MV-4-11 (cell line): ENCODE measurements at places on chromosomes 12 and 14.

DNA sequence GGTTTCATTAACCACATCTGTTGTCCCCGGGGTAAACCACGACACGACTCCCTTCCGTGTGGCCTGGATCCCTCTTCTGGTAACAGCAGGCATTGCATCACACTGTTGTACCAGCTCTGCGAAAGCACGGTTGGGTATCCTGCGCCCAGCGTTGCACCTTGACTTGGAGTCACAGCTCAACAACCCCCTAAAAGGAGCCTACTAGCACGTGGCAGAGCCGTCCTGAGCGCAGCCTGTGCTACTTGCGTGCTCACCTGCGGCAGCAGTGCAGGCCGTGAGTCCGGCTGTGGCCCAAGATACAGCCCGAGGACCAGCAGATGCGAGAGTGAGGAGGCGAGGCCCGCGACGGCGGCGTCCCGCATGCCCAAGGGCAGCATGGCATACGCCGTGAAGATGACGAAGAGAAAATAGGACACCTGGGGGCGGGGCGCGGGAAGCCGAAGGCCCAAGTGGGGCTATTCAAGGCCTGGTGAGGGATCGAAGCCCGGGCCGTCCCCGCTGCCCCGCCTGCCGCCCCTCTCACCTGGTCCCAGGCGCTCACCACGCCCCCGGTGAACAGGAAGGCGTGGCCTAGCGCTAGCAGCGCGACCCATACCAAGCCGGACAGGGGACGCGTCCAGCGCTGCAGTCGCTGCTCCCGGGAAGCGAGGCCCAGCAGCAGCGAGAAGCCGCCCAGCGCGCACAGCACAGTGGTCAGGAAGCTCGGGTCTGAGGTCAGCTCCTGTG is 2.4 kb downstream of the ADCY4 start:
- peak; percentile 79 for DNase-seq

DNA sequence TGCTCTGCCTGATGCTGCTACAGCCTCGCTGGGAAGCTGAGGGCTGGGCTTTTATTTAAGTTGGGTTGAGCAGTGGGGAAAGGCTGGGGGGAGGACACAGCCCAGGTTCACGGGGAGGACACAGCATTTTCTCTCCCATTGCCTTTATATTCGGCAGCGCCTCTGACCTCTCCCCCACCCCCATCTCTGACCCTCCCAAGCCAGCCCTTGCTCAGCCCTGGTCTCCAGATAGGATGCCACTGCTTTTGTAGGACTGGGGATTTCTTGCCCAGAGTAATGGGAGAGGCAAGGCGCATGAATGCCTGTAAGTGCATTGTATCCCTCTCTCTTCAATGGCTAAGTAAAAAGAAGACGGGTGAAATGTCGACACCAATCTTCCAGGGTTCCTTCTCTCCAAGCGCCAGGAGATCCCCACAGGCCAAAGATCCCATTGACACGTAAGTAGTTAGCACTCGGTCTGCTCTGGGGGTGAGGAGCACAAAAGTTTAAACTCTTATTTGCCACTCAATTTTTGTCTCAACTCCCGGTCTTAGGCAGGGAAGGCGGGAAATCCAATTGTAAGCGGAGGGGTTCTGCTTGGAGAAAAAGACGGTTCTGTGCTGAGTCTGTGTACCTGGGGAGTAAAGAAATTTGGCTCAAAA is 4.6 kb downstream of the HOXC4 start:
- no peak for DNase-seq

GRCh38 chr14:29741909-29742401 is 185.7 kb downstream of the PRKD1 start:
- no peak for DNase-seq

DNA sequence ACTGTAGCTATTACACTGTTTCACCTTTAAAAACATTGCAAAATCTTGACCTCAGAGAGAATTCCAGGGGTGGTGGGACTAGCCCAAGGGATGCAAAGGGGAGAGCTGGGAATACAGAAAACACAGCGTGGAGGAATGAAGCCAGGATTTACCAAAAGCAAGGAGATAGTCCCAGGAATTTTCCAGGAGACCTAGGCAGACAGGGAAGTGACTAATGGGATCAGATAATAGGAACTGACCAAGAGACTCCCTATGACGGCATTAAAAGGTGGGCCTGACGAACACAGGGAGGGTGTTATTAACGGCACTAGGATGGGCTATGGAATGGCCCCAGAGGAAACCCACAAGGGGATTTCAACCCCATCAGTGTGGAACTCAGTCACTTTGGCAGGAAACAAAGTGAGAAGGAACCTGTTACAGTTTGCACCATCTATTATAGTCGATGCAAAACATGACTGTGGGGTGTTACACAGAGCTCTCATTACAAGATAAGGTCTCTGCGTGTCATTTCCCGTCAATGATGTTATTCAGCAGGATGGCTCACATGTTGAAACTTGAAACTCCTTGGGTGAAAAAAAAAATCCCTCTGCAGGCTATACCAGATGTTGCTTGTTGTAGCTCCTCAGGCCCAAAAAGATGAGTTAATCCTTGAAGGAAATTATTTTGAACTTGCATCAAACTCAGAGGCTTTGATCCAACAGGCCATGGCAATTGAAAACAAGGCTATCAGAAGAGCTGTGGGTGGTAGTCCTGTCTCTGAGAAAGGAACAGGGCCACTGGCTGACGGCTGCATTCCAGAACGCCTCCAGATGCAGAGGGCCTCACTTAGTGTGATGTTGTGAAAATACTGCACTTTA is 58.7 kb downstream of the DRAM1 start:
- no peak for DNase-seq

DNA sequence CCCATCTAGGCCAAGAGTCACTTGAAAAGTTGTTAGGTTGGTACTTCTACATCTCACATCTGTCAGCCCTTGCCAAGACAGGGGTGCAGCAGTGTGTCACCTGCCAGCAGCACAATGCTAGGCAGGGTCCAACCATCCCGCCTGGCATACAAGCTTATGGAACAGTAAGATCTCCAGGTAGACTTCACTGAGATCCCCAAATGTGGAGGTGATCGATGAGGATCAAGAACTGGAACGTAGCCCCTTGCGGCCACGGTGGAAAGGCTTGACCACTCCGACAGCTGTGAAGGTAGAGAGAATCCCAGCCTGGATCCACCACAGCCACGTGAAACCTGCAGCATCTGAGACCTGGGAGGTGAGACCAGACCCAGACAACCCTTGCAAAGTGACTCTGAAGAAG is 696.0 kb upstream of the LMO3 start:
- no peak for DNase-seq

GRCh38 chr12:111170543-111170942 is 198.4 kb downstream of the PHETA1 start:
- DNase-seq: peak; percentile 98

DNA sequence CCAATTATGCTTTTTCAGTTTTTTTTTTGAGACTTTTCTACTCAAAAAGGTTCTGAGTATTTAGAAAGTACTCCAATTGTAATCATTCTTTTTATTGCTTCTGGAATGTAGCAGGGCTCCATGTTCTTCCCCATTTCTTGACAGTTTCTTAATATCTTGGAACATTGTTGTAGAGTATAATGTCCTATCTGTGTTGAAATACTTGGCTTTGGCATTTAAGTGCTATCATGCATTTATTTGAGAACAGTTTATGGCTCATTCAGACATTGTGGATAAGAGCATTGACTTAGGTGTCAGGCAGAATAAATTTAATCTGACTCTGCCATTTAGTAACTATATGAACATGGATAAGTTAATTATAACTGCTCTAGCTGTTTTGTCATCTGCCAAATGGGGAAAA is 28.3 kb downstream of the ADIPOR2 start:
- no peak for DNase-seq

DNA sequence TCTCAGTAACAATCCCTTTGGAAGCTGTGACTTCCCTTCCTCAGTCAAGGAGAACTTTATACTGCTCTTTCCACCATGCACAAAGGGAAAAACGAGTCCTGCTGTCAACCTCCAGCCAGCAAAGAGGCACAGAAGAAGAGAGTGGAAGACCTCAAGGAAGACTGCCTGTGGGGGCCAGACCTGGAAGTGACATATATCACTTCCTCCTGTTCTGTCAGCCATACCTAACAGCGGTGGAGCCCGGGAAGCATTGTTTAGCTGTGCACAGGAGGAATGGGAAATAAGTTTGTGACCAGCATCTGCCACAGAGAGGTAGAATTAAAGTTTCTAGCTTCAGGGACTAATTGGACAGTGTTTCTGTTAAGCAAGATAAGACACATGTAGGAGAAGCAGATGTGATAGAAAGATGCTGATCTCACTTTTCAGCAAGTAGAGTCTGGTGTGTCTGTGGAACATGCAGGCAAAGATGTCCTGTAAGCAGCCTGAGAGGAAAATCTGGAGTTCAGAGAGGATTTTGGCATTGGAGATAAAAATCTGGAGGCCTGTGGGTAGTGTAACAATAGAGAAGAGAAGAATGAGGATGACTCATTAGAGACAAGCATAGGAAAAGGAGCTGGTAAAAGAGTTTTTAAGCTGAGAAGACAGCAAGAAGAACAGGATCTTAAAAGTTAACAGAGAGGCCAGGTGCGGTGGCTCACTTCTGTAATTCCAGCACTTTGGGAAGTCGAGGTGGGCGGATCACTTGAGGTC is 141.6 kb upstream of the CPSF6 start:
- peak; percentile 27 for DNase-seq

DNA sequence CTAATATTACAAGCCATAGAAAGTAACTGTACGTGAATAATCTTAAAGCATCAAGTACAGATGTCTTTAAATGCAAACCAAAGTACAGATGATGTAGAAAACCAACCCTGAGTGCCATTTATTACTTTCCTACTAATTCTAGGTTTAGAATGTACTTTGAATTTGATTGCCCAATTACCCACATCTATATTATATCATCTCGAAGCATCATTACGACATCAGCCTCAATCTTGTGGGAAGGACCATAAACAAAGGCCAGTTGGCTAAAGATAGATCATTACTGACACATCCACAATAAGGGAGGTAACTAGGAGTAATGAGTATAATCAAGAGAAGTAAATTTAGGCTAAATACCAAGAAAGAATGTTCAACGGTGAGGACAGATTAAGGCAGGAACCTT is 478.9 kb downstream of the BCAT1 start:
- peak; percentile 90 for DNase-seq

DNA sequence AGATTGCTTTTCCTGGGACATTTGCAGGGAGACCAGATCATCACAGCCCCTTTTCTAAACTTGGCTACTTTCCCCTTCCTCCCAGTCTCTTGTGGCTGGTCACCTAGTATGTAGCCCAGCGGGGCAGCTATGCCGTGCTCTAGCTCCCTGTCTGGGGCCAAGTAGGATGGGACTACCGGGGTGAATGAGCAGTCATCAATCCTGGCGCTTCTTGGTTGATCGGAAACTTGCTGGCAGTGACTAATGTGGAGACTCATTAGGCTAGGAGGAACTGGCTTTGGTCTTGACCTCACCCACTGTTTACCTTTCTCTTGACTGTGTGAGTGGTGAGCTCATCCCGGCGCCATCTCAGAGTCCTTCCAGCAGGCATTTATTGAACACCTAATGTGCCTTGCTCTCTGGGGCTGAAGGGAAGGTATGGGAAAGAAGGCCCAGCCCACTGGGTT is 15.9 kb downstream of the PLEKHG3 start:
- DNase-seq: peak; percentile 22

GRCh38 chr12:52455821-52456220 is 3.9 kb upstream of the KRT6B start:
- peak; percentile 13 for DNase-seq

GRCh38 chr12:100199347-100200149 is 1.1 kb upstream of the ACTR6 start:
- DNase-seq: peak; percentile 30

GRCh38 chr14:61972711-61973110 is 210.5 kb downstream of the SNAPC1 start:
- no peak for DNase-seq

GRCh38 chr12:47989023-47989417 is 15.3 kb downstream of the COL2A1 start:
- no peak for DNase-seq

DNA sequence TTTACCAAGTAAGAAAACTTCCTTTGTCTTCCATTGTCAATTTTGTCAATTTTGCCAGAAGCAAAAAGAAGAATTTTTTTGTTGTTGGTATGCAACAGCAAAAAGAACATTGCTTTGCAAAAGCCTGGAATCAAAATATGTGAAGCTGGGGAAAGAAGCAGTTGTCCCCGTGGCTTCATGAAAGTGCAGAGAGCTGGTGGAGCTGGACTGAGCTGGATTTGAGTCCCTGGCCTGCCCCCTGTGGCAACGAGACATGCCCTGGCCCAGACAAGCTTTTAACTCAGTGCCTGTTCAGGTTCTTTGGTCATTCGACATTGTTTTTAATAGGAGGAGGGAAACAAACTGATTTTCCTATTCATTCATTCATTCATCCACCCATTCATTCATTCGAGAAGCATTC is 70.3 kb downstream of the SLC15A4 start:
- DNase-seq: no peak

DNA sequence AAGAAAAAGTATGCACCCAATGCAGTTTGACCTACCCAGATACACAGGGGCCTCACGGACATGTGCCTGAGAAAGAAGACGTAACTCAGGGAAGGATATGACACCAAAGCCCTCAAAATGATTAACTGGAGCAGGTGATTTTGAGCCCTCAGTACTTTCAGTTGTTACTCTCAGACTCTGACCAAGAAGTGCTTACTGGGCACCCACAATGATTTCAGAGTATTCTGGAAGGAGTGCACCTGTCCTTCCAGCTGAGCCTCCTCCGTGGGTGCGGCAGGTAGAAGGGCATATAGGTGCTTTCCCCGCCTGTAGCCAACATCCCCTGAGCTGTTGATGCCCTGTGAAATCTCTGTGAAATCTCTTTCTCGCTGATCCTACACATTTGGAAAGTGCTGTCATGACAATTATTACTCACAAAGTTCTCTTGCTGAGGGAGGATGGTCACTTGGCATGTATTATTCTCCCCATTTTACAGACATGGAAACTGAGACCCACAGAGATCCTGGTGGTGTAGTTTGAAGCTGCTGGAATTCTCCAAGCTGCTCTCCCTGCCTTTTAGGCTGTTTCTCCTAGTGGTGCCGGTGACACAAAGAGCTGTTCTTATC is 154.3 kb upstream of the CCND2 start:
- no peak for DNase-seq

- DNase-seq: peak; percentile 38
Measured at GRCh38 chr14:73295198-73295796, 58.0 kb downstream of the PAPLN start.
